ENCODE measurements at places on chromosomes 13 and 19. TPM values are rescaled to one million over a fixed set of nuclear protein-coding genes. Genes with fewer than 3 reads are reported as not detected.

The CYP2A6 gene
- not detected for total RNA-seq

The DMWD gene
- total RNA-seq, result 54.0 TPM

The KASH5 gene
- not detected for total RNA-seq

The HIF3A gene
- 194 TPM for total RNA-seq

The PRDX2 gene
- 324 TPM for total RNA-seq

The TSHZ3 gene
- total RNA-seq, result 12.7 TPM

The PSG5 gene
- total RNA-seq, result not detected

The GPR4 gene
- total RNA-seq, result 1.8 TPM

The RELB gene
- total RNA-seq, result 14.4 TPM

The MCEMP1 gene
- total RNA-seq, result 0.64 TPM

The TNFRSF19 gene
- total RNA-seq, result 30.4 TPM

The PTPRH gene
- total RNA-seq, result 0.76 TPM

The GPR12 gene
- total RNA-seq, result 0.06 TPM

The KLK12 gene
- total RNA-seq, result not detected

The GPC5 gene
- 3.6 TPM for total RNA-seq

The GIPR gene
- 4.1 TPM for total RNA-seq

The TGFB1 gene
- total RNA-seq, result 23.9 TPM

The CEACAM20 gene
- not detected for total RNA-seq

The DLL3 gene
- 0.35 TPM for total RNA-seq

The CFD gene
- 16.5 TPM for total RNA-seq

The DENND1C gene
- 2.2 TPM for total RNA-seq

The TNNI3 gene
- 1.1 TPM for total RNA-seq

The NBEA gene
- total RNA-seq, result 44.0 TPM

The LENG9 gene
- total RNA-seq, result 2.9 TPM

The MBD3L2 gene
- total RNA-seq, result not detected

The CDX2 gene
- not detected for total RNA-seq

The APOC4 gene
- total RNA-seq, result not detected

The C5AR2 gene
- total RNA-seq, result 2.3 TPM

The LGALS14 gene
- total RNA-seq, result not detected

The SMIM44 gene
- total RNA-seq, result 0.99 TPM

The UNC13A gene
- total RNA-seq, result 0.41 TPM

The ZNF285 gene
- total RNA-seq, result 6.4 TPM

The SYCN gene
- total RNA-seq, result not detected

The GRIN3B gene
- 0.47 TPM for total RNA-seq
